ENCODE measurements at places on chromosomes 1 and 21.

- DNase-seq, result no peak
These were observed 90.1 kb downstream of the TENT5C start for GRCh38 chr1:117695796-117696490.

DNA sequence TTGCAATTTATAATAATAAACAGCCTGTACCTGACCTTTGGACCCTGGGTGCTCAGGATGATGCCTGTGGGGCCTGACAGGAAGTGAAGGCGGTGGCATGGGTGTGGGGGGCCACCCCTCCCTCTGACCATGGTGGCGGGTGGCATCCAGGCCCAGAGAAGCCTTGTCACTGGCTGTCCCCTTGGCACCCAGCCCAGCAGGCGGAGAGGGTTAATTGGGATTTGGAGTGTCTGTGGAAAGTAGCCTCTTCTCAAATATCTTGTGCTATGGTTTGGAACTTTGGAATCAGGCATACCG lies 20.5 kb downstream of the SOX13 start:
- no peak for DNase-seq

DNA sequence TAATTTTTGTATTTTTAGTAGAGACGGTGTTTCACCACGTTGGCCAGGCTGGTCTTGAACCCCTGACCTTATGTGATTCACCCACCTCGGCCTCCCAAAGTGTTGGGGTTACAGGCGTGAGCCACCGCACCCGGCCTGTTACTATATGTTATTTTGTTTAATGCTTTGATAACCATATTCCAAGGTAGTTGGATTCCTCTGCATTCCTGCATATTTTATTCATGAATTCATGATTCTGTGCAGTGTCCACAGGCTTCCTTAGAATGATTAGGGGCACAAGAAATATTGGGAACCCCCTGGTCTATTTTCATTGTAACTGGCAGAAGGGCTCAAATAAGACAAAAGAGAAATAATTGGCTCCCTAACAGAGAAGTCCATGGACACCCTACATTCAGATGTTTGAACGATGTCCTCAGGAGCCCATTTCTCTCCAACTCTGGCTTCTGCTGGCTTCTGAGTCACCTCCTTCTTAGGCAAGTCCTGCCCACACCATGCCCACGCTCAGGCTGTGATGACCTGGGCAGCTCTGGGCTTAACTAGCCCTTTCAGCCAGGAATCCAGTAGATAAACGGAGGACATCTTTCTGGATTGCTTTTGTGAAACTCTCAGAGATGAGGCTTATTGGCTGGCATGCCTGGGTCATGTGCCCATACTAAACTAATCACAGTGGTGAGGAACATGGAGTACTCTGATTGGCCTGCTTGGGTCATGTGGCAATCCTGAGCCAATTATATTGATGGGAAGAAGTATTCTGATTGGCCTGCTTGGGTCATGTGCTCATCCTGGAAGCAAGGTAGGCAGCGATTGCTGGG lies 32.6 kb downstream of the TNFRSF8 start:
- DNase-seq, result peak; percentile 35

GRCh38 chr1:229271448-229272159 lies 693 bp downstream of the RAB4A start:
- DNase-seq, result no peak

- no peak for DNase-seq
These were observed 28.5 kb upstream of the CAMK1G start for GRCh38 chr1:209554761-209555611.

GRCh38 chr1:211267204-211267857 lies 8.2 kb downstream of the RCOR3 start:
- DNase-seq, result no peak

GRCh38 chr1:151134991-151135390 lies 11.4 kb downstream of the SEMA6C start:
- no peak for DNase-seq

- no peak for DNase-seq
These were observed 211.6 kb downstream of the DSCAM start for GRCh38 chr21:40635391-40635790.

DNA sequence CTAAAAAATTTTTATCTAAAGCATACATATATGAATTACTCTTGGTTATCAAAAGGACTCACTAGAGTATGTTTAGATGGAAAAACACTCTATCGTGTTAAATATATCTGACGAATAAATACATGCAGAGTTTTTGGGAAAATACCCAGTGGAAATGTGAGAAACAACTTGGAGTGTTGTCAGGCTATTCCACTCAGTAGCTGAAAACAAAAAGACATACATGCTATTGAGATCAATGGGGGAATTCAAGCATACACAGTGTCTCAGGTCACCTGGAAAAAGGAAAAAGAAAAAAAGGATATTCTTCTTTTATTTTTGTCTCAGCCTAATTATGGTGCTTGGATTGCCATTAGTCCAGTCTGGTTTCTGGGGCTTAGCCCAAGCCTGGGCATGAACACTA lies 247.0 kb upstream of the LYPLAL1 start:
- no peak for DNase-seq

- DNase-seq, result no peak
These were observed 13.5 kb upstream of the ETV3L start for GRCh38 chr1:157113106-157113505.

GRCh38 chr1:180237869-180238476 lies 7.9 kb downstream of the LHX4 start:
- no peak for DNase-seq
